Endothelial cell of umbilical vein (primary cell): ENCODE measurements at places on chromosomes 2 and 18. TPM values are rescaled to one million over a fixed set of nuclear protein-coding genes. Genes with fewer than 3 reads are reported as not detected.

Gene RAMP1
- polyA plus RNA-seq, result 0.18 TPM in 1 of 2 replicates, not detected in the other

Gene COL3A1
- 2.1 and 2.3 TPM in 2 replicates for polyA plus RNA-seq

Gene HS1BP3
- polyA plus RNA-seq, result 27.4 and 36.3 TPM in 2 replicates

Gene AKAIN1
- not detected in 2 replicates for polyA plus RNA-seq

Gene PROKR1
- polyA plus RNA-seq, result not detected in 2 replicates

Gene DAPL1
- not detected in 2 replicates for polyA plus RNA-seq

DNA sequence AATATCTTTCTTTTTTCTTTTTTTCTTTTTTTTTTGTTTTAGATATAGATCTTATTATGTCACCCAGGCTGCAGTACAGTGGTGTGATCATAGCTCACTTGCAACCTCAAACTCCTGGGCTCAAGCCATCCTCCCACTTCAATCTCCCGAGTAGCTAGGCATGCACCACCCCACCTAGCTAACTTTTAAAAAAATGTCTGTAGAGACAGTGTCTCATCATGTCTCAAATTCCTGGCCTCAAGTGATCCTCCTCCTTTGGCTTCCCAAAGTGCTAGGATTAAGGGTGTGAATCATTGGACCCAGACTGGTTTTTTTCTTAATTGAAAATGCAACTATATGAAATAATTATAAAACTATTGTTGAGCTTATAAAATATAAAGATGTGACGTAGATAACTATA lies 9.8 kb upstream of the ZCCHC2 start:
- DNase-seq, result no peak

DNA sequence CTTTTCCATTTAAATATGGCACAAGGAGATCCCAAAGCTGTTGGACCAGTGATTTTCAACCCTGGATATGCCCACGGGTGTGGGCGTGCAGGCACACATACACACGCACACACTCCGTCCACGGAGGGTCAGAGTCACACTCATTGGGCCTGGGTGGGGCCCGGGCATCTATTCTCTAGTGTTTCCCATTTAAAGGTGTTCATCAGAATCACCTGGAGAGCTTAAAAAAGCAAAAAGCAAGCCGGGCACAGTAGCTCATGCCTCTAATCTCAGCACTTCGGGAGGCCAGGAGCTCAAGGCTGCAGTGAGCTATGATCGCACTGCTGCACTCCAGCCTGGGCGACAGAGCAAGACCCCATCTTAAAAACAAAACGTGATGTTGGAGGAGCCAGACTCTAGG lies 329.0 kb downstream of the GBX2 start:
- DNase-seq, result no peak

DNA sequence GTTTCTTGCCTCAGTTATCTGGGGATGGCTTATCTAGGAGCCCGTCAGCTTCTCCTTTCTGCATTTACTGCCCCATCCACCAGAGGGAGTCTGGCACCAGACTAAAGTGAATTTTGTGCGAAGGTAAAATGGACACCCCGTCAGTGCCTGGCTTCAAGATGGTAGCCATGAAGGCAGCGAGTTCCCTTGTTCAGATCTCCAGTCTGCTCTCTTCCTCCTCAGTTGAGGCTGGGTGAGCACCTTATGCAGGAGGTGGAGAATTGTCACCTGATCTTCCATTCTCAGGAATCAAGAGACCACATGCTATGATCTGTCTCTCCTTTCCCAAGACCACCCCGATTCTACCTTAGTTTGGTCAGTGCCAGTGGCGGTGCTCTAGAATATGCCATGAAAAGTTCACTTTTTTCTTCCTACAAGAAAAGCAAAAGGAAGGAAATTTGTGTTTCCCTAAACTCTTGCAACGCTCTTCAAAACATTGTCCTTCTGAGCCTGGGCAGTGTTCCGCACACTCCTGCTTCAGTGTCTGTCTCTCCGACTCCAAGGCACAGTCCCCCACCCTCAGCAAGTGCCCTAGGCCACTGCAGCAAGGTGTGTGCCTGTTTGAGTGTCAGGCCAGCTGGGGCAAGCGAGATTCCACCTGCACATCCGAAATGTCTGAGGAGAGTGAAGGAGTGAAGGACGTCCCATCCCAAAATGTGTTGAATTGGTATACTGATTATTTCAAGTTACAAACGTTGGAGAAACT lies 168.6 kb downstream of the SS18 start:
- DNase-seq, result peak; percentile 35

DNA sequence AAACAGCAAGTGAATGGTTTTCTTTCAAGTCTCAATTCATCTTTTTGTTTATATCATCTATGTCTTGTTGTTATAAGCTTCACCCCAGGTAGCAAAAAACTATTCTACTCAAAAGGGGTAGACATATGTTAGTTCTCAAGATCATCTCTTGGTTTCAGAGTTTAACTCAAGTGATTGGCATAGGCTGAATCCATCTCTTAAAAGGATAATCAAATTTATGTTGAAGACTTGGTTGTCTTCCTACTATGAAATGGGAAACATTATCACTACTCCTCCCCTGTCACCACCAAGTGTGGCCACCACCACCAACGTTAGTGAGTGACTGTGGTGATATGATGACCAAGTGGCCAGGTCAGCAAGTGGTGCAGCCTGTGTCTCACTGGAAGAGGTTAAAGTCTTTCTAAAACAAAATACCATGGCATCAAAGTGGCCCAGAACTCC lies 1.5 kb downstream of the IL1B start:
- DNase-seq, result no peak

- DNase-seq, result peak; percentile 41
Observed at GRCh38 chr2:64952511-64953482, 36.4 kb upstream of the SLC1A4 start.

DNA sequence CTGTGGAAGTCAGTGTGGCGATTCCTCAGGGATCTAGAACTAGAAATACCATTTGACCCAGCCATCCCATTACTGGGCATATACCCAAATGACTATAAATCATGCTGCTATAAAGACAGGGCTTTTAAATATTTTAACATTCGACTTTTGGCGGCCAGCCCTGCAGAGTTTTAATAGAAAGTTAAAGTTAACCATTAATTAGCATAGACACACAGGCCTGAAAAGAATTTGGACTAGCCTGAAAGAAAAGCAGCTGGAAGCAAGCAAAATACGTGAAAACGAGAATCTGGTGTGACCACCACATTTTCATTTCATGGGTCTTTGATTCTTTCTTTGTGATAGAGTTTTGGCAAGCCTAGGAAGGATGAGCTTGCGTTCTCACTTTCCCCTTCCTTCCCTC lies 184.0 kb downstream of the SCG2 start:
- DNase-seq, result no peak

- DNase-seq, result peak; percentile 4
Observed at GRCh38 chr2:149087751-149088150, 49.3 kb downstream of the LYPD6B start.

DNA sequence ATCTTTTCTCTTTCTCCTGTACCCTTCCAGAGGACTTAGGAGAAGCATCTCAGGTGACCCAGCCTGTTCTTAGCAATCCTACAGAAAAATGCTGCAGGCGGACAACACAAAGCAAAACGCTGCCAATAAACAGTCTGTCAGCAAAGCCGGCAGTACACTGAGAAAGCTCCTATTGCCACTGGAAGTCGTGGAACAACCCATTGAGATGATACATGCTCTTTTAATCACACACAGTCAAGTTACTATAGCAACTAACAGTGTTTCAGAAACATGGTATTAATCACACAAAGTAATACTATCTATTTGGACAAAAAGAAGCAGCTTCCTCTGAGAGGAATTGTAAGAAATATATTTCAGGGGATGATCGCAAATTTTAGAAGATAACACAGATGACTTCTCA lies 10.5 kb downstream of the CTLA4 start:
- no peak for DNase-seq

- DNase-seq, result no peak
Observed at GRCh38 chr2:41914936-41915335, 132.9 kb upstream of the PKDCC start.

GRCh38 chr18:9081940-9082339 lies 20.6 kb upstream of the NDUFV2 start:
- no peak for DNase-seq

- DNase-seq, result peak; percentile 95
Observed at GRCh38 chr2:9234680-9235146, 28.1 kb downstream of the ASAP2 start.

DNA sequence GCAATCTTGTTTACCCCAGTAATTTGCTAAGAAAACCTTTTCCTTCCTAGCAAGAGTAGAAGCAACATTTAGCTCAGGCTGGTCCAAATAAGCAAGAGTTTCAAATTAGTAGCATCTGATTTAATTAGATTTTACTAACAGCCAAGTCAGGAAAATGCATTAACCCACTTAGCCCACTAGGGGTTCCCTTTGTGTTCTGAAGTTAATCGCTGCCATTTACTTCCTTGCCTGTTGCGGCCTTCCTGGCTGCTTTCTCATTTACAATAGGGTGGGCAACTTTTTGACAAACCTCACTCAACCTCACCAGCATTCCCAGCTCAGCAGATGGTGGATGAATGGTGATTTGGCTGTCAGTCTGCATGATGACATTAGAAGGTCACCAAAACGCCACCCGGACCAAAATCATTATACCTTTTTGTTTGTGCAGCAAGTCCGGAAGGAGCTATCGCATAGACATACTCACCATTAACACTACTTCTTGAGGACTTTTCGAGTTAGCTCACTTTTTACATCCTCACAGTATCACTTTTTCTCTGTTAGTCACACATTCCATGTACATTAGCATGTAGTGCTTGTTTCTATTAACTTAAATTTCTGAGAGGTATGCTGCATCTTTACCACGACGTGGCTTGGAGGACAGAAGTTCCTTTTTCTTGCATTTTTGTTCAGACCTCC lies 101.5 kb upstream of the SETBP1 start:
- DNase-seq, result no peak

GRCh38 chr2:203744091-203744490 lies 37.7 kb downstream of the CD28 start:
- no peak for DNase-seq

- peak; percentile 38 for DNase-seq
Observed at GRCh38 chr2:20223407-20224163, 1.3 kb downstream of the SDC1 start.

DNA sequence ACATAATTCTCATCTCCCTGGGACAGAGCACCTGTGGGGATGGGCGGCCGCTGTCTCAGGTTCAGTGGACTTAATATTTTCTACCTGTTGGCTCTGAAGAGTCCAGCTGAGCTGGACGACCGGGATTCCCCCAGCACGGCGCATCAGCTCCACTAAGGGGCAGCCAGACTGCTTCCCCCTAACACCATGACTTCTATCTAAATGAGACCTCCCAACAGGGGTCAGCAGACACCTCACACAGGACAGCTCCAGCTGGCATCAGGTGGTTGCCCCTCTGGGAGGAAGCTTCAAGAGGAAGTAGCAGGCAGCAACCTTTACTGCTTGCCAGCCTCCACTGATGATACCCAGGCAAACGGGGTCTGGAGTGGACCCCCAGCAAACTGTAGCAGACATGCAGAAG lies 226.0 kb upstream of the DSEL start:
- DNase-seq, result no peak

DNA sequence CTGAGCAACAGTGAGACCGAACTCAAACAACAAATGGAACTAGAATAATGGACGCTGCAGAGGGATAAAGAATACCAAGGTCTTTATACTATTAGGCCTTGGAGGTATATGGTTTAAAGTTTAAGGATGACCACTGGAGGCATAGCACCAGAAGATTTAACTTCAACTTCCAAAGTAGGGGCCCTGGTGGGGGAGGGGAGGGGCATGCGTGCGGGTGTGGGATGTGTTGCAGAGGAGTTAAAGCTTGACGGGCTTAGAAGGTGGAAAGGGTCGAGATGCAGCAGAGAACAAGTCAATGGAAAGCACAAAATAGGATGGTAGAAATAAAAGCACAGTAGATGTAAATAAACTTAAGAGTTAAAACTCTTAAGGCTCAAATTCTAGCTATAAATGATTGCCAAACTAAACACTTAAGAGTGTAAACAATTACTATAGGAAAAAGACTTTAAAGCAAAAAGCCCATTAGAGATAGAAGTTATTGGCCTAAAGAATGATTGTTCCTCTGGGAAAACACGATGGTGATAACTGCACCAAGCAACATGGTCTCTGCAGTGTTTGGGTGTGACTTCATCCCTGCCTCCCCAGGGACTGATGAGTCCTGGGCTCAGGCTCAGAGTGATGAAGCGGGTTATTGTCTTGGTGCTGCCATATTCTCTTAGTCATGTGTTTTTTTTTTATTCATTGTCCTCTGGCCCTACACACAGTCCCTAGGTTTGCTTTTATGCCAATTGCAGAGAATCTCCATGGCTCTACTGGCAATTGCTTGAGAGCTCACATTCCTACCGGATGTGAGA lies 13.0 kb downstream of the RRM2 start:
- DNase-seq, result no peak
